ENCODE measurements at places on chromosomes 12 and 14.

- no peak for DNase-seq
Measured at GRCh38 chr12:57793920-57794319, 11.3 kb downstream of the TSFM start.

GRCh38 chr12:127963933-127964332 lies 303.0 kb upstream of the TMEM132C start:
- no peak for DNase-seq

GRCh38 chr12:132456944-132457495 lies 32.9 kb upstream of the FBRSL1 start:
- no peak for DNase-seq

DNA sequence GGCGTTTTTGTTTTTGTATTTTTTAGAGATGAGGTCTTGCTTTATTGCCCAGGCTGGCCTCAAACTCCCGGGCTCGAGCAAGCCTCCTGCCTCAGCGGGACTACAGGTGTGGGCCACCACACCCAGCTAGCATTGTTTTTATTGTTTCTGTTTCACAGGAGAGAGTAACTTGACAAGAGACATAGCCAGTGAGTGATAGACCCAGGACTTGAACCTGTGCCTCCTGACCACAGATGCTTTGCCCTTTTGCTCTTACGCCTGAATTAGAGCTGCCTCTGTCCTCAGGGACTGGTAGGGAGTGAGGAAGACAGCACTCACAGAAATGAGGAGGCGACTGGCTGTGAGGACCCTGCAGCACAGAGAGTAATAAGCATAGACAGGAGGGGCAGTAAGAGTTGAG lies 2.3 kb downstream of the EVL start:
- no peak for DNase-seq

DNA sequence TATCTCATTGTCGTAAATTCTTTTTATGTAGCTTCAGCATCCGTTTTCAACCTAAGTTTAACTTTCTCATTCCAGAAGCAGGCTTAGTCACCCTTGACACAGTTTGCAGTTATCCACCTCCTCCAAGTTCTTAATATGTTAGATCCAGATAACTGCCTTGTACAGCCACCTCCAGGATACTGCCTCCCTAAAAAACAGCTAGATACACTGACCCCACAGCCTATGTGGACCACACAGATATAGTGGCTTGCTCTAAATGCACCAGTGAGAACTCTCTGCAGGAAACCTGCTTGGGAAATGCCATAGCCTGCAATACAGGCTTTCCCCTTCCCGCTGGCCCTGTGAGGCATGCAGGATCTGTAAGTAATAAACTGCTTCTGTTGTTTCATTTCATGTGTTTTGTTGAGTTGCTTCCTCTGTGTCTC lies 11.1 kb upstream of the RTL1 start:
- no peak for DNase-seq

GRCh38 chr14:94638339-94638738 lies 26.1 kb downstream of the SERPINA3 start:
- no peak for DNase-seq

DNA sequence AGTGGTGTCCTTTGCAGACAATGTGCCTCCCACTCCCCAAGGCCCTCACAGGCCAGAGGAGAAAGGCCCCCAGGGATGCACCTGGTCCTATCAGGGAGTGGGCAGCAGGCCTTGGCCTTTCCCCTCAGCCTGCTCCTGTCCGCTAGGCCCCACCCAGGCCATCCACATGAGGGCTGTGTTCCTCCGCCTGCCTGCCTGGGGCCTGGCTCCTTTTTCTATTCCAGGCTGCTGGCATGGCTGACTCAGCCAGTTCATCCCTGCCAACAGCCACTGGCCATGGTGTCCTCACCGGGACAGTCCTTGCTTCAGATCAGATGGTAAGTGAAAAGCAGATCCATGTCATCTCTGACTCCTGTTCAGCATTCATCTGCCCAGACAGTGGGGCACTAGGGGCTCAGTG lies 13.4 kb downstream of the ISM2 start:
- DNase-seq = no peak
